ENCODE measurements at places on chromosomes 6 and 20. TPM values are rescaled to one million over a fixed set of nuclear protein-coding genes. Genes with fewer than 3 reads are reported as not detected.

Gene PGBD1
- total RNA-seq, result 6.3 TPM

Gene CPNE1
- total RNA-seq, result 45.6 TPM

Gene OTOR
- total RNA-seq, result 0.35 TPM

Gene OOEP
- total RNA-seq, result not detected

Gene XKR7
- 0.04 TPM for total RNA-seq

Gene TGM3
- 0.49 TPM for total RNA-seq

DNA sequence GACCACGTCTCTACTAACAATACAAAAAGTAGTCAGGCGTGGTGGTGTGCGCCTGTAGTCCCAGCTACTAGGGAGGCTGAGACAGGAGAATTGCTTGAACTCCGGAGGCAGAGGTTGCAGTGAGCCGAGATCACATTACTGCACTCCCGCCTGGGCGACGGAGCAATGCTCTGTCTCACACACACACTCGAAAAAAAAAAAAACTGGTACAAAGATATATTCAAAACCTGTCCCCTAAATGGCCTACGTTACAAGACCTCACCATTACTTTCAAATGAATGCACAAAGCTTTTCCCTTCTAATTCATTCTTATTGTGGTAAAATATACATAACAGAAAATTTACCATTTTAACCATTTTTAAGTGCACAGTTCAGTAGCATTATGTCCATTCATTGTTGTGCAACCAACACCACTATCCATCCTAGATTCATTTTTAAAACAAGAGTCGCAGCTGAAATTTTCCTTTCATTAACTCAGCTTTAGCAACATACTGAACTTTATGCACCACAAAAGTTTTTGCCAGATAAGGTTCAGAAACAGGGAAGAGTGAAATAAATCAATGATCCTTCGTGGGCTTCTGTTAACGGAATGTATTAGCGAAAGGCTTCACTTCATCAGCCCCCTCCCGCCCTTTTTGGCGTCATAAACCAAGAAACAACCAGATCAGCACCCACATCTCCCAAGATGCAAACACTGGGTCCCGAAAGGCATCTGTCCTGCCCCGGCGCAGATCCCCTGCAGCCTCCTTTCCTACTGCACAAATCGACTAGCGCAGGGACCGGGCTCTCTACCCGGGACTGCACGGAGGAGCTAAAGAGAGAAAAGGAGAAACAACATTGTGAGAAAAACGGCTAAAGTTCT is 825 bp upstream of the FAM135A start:
- DNase-seq, result no peak

DNA sequence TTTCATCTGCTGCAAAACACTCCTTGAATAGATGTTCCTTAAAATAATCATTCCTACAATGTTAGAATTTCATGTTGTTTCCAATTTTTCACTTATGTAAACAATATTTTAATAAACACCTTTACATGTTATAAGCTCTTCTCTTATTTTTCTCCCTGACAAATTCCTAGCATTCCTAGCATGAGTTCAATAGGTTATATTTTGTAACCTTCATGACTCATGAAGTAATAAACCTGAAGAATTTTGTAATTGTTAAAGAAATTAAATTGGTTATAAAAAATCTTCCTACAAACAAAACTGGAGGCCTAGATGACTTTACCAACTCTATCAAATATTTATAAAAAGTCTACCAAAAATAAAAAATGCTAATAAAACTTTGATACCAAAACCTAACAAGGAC is 66.3 kb downstream of the NT5E start:
- DNase-seq, result no peak

DNA sequence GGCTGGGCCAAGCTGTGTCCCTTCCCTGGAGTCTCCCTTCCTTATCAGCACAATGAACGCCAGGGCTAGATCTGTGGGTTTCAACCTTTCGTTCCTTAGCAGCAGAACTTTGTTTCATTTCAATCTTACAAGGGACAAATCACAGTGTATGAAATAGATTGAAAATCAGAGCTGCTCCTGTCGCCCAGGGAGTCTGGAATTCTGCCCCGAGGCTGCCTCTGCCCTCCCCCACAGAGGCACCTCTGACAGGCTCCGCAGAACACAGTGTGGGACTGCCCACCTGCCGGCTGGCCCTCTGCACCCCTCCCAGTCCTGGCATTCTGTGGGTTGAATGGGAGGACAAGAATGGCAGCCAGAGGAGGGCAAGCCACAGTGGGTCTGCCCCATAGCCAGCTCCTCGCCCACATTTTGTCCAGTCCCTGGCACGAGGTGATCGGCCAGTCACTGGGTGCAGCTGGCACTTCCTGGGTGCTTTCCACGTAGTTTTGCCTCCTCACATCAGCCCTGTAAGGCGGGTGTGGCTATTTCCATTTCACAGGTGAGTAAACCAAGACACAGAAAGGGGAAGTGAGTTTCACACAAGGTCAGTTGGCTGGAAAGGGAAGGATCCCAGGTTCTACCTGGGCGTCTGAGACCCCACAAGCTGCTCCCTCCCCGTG is 26.1 kb downstream of the MANBAL start:
- DNase-seq, result no peak

DNA sequence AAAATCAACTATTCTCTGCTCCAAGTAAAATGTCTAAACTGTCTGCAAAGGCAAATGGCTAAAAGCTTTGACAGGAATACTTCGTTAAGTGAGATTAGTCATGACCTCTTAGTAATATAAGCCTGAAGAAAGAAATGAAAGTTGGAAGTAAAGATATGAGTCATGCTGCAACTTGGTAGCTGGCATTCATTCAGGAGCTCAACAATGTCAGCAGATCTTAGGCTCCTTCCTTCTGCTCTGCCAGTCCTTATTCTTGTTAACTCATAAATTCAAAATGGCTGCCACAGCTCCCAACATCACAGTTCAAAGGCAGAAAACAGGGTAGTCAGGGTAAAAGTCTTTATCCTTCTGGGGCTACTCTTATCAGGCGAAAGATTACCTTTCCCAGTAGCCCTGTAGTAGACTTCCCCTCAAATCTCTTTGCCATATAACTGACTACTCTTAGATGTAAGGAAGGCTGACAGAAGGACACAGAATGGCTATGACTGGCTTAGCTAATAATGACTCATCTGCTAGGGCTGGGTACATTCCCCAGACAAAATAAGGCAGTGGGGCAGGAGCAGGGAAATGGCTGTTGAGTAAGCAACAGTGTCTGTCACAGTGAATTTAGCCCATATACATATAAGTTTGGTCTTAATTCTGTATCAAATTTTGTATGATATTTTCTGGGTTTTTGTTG is 24.4 kb upstream of the C6orf62 start:
- peak; percentile 65 for DNase-seq

- DNase-seq, result no peak
Measured at GRCh38 chr20:50344232-50345071, 153.8 kb downstream of the CEBPB start.

- peak; percentile 76 for DNase-seq
Measured at GRCh38 chr6:154257067-154257466, 99.5 kb downstream of the IPCEF1 start.

GRCh38 chr6:71651636-71652035 is 234.7 kb upstream of the RIMS1 start:
- peak; percentile 78 for DNase-seq

DNA sequence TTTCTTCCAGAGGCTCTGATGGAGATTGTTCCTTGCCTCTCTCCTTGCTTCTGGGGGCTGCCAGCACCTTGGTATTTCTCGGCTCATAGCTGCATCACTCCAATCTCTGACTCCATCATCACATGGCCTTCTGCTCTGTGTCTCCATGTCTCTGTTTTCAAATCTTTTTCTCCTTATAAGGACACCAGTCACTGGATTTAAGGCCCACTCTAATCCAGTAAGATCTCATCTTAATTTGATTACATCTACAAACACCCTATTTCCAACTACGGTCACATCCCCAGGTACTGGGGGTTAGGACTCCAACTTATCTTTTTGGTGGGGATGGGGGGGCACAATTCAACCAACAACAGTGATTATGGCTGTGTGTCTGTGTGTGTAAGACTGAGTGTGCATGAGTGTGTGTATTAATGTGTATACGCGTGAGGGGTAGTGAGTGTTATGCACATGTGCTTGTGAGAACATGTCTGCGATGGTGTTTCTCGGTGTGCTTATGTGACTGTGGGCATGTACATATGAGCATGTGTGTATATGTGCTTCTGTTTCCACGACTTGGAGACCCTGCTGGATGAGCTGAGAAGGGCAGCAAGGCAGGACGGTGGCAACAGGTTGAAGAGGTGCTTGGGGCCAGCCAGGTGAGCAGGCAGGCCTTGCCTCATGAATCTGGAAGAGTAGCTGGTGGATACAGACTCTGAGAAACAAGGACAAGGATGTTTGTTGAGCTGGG is 130.5 kb downstream of the MRPL14 start:
- DNase-seq, result no peak
